ENCODE measurements at places on chromosomes 2 and 18.

- no peak for DNase-seq
These were observed 55.6 kb upstream of the MYCN start for GRCh38 chr2:15884790-15885189.

DNA sequence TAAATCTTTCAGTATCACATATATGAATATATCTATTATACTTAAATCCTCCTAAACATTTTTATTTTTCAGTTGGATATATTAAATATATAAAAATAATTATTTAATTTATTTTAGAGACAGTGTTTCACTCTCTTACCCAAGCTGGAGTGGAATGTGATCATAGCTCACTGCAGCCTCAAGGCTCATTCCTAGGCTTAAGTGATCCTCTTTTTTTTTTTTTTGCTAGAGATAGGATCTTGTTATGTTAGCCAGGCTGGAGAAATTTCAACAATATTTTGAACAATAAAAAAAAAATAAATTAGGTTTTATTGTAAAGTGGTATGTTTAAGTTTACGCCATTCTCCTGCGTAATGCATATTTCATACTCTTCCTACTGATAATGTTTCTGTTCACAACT lies 4.2 kb downstream of the SPAST start:
- no peak for DNase-seq

- no peak for DNase-seq
These were observed 25.3 kb downstream of the PAX8 start for GRCh38 chr2:113253453-113253852.

DNA sequence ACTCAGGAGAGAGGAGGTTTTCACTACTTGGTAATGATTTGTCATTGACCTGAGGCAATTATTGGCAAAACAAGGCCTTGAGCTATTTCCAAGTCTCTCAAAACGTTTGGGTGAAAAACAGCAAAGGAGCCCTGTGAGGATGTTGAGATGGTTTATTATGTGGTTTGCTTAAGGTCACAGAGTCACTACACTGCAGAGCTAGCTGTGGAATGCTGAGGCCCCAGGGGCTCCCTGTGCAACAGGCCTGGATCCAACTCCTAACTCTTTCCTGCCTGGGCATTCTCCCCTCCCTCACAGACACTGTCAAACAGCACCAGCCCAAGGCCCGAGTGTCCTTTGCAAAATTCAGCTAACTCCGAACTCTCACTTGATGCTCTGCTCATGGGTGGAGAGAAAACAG lies 754.6 kb upstream of the SOX11 start:
- no peak for DNase-seq

DNA sequence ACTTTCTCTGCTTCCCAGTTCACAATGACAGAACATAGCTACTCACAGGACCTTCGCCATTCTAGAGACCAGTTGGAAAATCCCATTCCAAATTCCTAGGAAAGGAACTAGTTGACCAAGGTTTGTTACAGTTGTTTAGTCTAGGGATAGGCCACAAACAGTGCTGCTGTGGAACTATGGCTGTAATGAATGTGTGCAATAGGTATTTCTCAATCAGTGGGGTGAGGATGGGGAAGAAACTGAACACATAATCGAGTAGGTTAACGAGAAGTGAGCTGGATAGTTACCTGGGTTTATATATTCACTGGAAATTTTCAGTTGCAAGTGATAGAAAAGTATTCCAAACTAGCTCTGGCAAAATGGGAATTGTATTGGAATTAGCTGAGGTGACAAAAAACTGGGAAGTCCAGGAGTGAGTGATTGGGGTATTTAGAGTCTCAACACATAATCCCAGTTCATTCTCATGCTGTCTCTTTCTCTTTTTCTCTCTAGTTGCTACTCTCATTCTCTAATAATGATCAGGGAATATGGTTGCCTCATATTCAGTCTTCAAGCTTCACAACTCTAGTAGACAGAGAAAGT lies 18.2 kb upstream of the HMSD start:
- DNase-seq: no peak

DNA sequence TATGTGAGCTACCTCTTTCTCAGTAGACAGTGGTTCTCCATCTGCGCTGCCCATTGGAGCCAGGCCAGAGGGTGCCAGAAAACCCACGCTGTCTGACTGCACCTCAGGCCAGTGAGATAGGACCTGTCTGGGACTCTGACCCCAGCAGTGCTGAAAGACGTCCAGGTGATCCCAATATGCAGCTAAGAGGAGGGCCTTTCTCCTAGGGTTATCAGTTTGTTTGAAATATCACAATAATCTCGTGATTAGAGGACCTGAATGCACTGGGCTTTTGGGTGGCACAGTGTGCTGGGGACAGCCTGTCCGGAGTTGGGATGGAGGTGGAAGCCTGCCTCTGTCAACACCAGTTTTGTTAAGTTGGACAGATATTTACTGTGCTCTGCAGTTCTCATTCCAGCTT lies 216.3 kb downstream of the LDLRAD4 start:
- DNase-seq: no peak

DNA sequence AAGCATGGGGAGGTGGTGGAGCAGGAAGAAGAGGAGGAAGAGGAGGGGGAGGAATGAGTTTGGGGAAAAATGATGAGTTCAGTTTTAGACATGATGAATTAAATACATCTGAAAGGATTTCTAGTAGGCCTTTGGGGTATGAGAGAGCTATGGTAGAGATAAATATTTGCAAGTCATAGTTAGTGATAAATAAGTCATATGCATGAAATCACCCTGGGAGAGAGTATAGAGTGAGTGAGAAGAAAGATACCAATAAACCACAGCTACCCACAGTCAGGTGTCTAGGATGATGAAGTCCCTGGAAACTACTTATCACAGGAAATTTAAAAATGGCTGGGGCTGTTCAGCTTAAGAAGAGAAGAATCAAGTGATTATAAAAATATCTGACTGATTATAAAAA lies 240.5 kb downstream of the RDH14 start:
- no peak for DNase-seq

DNA sequence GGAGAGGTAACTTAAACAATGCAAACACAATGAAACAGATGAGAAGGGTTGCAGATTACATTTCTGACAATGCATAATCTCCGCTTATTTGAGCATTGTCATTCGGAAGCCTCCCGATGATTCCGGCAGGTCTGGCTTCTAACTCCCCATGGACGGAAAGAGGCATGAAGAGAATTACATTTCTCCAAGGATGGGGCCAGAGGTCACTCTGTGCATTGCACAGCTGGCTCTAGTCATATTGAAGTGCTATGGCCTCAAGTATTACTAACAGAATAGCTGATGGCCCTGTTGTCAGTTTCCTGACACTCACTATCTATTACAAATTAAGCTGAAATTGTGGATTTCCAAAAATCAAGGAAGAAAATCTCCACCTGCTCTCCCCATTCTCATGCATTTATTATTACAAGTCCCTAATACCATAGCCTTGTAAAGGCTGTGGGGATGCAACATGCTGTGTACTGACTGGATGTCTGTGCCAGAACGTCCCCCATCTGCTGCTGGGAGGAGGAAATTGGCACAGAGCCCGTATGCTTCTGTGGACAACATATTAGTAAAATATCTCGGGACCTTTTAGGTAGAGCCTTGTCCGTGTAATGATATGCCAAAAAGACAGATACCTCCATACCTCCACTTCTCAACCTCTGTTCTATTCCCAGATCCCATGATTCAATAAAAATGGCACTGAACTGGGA lies 168.1 kb downstream of the SETBP1 start:
- DNase-seq: no peak

GRCh38 chr18:48824231-48824970 lies 126.4 kb downstream of the SMAD7 start:
- DNase-seq: no peak

DNA sequence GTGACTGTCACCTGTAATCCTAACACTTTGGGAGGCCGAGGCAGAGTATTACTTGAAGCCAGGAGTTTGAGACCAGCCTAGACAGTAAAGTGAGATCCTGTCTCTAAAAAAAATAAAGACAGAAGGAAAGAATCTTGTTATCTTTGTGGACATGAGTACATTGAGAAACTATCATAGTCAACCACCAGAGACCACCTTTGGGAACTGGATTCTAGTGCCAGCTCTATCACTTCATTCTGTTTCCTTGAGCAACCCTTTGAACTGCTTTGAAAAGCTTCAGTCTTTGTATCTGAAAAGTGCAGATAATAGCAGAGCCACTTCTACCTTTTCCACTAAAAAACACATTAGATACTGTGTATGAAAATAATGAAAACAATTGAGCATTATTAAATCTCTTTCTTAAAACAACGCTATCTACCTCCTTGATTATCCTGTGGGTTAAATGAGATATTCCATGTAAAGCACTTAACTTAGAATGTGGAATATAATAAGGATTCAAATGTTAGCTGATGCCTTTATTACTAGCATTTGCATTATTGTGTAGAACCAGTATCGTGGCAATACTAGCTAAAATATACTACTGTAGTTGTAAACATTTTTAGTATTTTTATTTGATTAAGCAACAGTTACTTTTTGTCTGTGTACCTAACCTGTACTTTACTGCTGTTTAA lies 8.8 kb downstream of the GORASP2 start:
- DNase-seq: no peak

DNA sequence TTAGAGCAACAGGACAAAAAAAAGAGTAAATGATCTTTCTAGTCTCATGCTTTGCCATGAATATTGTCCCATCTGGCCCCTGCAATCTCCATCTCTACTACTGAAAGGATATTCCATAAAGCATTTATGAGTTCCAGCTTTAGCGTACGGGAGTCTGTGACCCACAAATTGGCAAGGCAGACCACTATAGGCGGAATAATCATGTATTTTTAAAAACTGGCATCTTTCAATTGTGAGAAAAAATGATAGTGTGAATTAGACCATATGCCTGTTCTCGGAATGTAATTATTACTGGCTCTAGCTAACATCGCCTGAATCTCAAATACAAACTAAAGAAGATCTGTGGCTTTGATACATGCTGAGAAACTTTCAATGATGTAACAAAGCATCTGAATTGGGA lies 738.1 kb upstream of the NXPH2 start:
- no peak for DNase-seq

DNA sequence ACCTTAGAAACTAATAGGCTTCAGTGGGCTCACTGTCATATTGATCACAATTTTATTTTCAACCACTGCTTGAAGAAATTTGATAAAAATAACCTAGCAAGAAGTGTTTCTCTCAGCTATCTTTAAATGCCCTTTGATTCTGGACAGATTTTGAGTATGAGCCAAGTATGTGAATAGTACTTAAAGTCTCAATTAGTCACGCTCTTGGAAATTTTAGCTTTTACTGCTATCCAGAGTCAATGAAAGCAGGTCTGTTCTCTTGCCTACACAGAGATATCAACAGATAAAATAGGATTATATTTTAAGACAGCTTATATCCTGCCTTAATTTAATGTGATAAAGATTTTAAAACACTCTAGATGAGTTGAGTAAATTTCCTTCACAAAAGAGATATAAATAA lies 337.3 kb downstream of the CBLN2 start:
- DNase-seq: no peak

GRCh38 chr18:13289481-13290205 lies 71.1 kb downstream of the LDLRAD4 start:
- no peak for DNase-seq

GRCh38 chr2:73085691-73086090 lies 14.2 kb upstream of the SFXN5 start:
- DNase-seq: peak; percentile 64

- no peak for DNase-seq
These were observed 41.4 kb upstream of the ROCK2 start for GRCh38 chr2:11385847-11386246.

GRCh38 chr2:233489666-233490065 lies 76.9 kb downstream of the USP40 start:
- DNase-seq: no peak

DNA sequence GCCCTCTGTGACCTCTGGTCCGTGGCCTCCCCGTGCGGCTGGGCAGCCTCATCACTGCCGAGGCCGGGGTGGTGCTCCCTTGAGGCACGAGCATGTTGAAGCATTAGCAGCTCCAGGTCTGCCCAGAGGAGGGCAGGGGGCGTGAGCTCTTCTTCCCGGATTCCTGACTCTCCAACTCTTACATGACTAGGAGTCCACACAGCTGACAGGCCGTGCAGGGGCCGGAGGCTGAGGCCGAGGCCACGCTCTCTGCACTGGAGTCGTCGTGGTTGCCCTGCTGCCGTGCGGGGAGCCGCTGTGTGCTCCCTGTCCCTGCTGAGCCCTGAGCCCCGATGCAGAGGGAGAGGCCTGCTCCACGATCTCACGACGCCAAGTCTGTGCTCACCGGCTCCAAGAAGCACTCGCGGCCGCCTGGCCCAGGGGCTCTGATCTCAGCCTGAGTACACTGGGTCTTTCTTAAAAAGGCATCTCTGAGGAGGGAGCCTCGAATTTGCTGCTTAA lies 19.4 kb upstream of the KCNG2 start:
- no peak for DNase-seq

DNA sequence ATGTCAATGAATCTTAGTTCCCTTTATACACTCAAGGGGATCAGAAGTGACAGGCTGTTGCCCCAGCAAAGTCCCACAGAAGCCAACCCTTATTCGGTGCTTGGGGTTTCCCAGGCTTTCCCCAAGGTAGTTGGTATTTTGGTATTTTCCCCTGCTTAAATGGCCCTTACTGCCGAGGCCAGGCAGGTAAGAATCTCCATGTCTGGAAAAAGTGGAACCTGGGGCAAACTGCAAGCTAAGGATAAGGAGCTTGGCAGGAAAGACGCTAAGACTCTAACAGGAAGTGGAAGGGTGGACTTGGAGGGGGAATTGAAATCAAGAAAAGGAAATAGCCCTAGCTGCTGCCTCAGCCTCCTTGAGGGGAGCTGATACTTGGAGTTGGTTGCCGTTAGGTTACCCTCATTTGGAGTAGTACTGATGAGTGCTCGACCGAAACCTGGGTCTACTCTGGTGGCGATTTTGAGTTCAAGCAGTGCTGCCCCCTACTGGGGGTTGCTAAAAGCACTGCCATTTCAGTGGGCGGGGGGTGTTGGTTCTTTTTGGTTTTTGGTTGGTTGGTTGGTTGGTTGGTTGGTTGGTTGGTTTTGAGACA lies 3.3 kb upstream of the GPBAR1 start:
- DNase-seq: peak; percentile 44

DNA sequence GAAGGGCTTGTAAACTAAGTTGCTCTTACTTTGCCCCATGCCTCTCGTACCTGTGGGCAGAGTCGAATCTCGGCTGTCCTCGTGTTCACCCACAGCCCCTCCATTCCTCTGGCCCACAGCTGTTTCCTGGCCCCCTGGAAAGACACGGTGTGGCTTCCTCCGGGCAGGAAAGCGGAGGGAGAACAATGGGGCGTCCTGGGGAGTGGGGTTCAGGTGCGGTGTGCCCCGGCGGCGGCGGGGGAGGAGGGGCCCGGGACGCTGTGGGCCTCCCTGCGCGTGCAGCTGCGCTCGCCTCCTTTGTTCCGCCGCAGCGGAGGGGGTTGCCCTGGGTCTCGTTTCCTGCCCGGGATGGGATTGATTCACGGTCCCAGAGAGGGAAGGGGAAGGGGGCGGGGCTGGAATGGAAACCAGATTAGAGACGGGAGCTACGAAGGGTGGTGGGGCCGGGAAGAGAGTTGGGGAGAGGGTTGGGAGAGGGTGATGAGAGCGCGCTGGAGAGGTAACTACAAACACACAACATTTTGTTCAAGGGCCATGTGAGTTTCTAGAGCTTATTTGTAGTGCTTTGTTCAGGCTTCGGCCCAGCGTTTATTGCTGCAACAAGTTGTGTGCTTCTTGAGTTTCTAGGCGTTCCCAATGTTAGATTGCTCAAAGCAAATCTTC lies 796 bp downstream of the MYO1B start:
- DNase-seq: no peak

All from effector CD8-positive, alpha-beta T cell (primary cell).